H1 (cell line): ENCODE measurements at places on chromosomes 7 and 10. TPM values are rescaled to one million over a fixed set of nuclear protein-coding genes. Genes with fewer than 3 reads are reported as not detected.

- no peak overlapping the region for H3K27ac ChIP-seq
- no peaks in the 10 kb centered on the region for H3K27me3 ChIP-seq
- DNase-seq = no peak
- no peak overlapping the region for H3K4me3 ChIP-seq
- peaks cover 15% of the 10 kb centered on the region for H3K4me1 ChIP-seq
- H3K36me3 ChIP-seq = no peaks in the 10 kb centered on the region
Observed at GRCh38 chr7:127667759-127668530, 16.0 kb downstream of the SND1 start.

GRCh38 chr10:74333174-74333573, 182.2 kb downstream of the ADK start:
- H3K4me1 ChIP-seq = no peaks in the 10 kb centered on the region
- no peaks in the 10 kb centered on the region for H3K36me3 ChIP-seq
- H3K27me3 ChIP-seq = no peaks in the 10 kb centered on the region
- no peak overlapping the region for H3K27ac ChIP-seq

GRCh38 chr10:12396567-12396966, 47.2 kb downstream of the CAMK1D start:
- no peaks in the 10 kb centered on the region for H3K36me3 ChIP-seq
- no peak overlapping the region for H3K4me3 ChIP-seq
- H3K4me1 ChIP-seq = peaks cover 10% of the 10 kb centered on the region
- DNase-seq = peak; percentile 42
- no peak overlapping the region for H3K27ac ChIP-seq
- no peaks in the 10 kb centered on the region for H3K27me3 ChIP-seq

DNA sequence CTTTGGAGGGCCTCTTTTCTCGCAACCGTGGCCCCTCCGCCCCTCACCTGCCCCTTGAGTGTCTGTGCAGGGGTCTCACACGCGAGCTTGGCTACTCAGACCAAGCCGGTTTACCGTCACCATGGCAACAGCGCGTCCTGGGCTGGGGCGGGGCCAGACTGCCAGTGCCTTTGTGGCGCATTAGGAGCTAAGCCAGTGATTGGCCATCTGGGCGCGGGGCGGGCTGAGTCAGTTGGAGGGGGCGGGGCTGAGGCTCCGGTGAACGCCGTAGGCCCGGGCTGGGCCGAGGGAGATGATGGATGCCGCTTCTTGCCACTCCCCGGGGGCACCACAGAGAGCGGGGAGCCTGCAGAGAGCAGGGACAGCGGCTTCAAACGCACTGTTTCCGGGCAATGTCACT, 48.7 kb upstream of the FXYD4 start:
- no peaks in the 10 kb centered on the region for H3K27me3 ChIP-seq
- no peak overlapping the region for H3K27ac ChIP-seq
- peak; percentile 80 for DNase-seq
- peak overlapping the region; percentile 20; the same call in 1 of the 2 replicates for H3K4me3 ChIP-seq
- H3K4me1 ChIP-seq = 0 out of 2 replicates have a peak, but pooled peaks cover 9% of the 10 kb centered on the region

DNA sequence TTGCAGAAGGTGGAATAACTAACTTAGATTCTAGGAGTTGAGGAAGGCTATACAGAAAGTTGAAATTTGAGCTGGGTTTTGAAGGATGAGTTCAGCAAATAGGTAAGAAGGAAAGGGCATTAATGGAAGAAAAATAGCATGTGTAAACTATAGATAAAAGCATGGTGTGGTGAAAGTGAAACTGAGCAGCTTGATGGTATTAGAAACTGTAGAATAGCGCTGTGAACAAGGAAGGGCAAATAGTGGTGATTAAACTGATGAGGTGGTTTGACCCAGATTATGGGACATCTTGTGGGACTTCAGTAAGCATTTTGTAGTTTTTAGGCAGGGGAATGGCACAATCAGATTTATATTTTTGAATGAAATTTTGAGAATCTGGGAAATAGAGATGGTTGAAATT, 90.5 kb downstream of the EXOC6 start:
- H3K27ac ChIP-seq = no peak overlapping the region
- no peaks in the 10 kb centered on the region for H3K4me1 ChIP-seq
- no peak for DNase-seq
- no peak overlapping the region for H3K4me3 ChIP-seq
- no peaks in the 10 kb centered on the region for H3K27me3 ChIP-seq

- no peaks in the 10 kb centered on the region for H3K27me3 ChIP-seq
- no peaks in the 10 kb centered on the region for H3K36me3 ChIP-seq
- H3K4me3 ChIP-seq = no peak overlapping the region
- H3K27ac ChIP-seq = no peak overlapping the region
- no peaks in the 10 kb centered on the region; the same call in 1 of the 2 replicates for H3K4me1 ChIP-seq
- DNase-seq = no peak
Observed at GRCh38 chr10:12705943-12706342, 295.6 kb downstream of the CCDC3 start.

The SPAM1 gene
- not detected in 2 replicates for total RNA-seq

The CYP2C19 gene
- total RNA-seq = not detected in 2 replicates

The PITX3 gene
- 0.41 and 0.54 TPM in 2 replicates for total RNA-seq
